ENCODE measurements at places on chromosomes 7 and 10.

DNA sequence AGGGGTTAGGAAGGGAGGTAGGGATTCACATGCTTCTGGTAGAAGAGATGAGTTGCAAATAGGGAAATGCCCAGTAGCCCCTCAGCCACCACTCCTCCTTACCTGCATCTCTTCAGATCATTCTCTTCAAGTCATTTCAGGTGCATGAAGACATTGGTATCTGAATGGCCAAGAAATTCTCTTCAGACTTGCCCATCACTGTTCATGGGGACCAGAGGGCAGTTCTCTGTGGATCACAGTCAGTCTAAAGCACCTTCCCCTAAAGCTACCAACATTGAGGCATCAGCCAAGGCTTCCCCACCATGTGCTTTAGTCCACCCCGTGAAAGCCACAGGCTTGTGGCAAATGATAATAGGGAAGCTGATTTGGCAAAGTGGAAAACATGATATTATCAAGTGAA lies 319.4 kb upstream of the ZNF32 start:
- no peak for DNase-seq

GRCh38 chr10:71090801-71091200 lies 121.6 kb upstream of the UNC5B start:
- DNase-seq, result no peak

- no peak for DNase-seq
Observed at GRCh38 chr10:92014620-92015019, 91.0 kb downstream of the BTAF1 start.

DNA sequence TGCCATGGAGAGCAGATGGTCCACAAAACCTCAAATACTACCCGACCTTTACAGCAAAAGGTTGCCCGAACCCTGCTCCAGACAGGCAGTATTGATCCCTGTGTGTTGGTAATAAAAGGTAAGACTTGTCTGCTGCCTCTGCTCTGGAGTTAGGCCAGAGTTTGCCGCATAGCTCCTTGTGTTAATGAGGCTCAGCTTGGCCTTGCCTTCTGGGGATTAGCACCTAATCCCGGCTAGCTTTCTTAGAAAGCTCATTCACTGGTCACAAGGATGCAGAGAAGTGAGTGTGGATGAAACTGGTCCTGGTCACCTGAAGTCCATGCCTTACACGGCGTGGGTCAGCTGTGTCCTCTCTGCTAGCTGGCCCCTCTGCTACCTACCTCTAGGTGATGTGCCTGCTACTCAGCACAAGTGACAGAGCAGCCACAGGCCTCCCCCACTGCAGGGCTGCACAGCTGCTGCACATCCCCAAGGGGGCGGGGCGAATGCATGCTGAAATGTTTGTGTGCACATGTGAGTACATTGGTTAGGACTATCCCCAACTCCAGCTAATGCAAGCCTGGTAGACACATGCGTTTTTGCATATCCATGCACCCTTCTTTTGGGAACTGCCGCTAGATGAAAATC lies 31.7 kb upstream of the SYPL1 start:
- no peak for DNase-seq

GRCh38 chr7:28082071-28082470 lies 98.5 kb downstream of the JAZF1 start:
- DNase-seq, result no peak

DNA sequence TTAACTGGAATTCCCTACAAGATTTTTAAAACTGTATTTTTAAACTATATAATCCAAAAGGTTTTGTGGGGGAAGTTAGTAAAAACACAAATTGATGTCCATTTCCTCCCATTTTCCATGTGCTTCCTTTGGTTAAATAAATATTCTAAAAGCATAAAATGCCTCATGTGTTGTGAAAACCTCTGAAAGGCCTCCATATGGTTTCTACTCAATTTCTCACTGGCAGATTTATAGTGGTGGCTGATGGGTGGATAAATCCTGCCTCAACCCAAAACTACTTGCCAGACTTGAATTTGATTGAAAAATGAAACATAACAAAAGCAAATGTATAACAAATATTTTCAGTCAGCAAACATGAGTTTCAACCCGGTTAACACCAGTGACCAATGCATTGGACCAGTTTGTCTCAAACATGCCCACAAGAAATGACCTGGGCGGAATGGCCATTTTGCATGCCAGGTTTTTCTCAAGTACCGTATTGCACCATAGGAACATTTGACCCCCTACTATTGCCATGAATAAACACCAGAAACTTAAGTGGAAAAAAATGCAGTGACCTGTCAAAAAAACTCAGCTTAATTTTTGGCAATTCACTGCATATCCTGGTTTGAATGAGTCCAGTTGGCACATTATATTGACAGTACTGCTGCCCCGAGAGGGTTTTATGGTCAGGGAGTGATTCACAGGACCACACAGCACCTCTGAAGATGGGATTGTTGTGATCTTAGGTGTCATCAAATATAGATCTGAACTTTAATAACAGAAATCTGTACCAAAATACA lies 454.6 kb upstream of the ANKRD30A start:
- DNase-seq, result no peak

GRCh38 chr10:60427148-60427547 lies 37.5 kb upstream of the ANK3 start:
- no peak for DNase-seq

DNA sequence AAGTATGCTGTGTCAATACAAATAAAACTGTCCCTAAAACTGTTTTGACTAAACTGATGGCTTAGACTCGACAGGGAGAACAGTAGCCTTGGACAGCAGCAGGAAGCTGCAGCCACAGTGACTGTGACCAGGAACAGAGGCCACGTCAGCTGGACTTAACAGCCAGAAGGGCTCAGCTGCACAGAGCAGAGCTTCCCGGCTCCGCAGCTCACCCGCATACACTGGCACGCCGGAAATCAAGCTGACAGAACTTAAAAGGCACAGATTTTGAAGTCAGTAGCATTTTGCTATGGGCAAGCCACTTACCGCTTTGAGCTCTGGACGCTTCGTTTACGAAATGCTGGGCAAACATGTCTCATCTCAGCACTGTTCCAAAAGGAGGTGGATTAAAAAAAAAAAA lies 769.7 kb upstream of the AUTS2 start:
- DNase-seq, result no peak

GRCh38 chr7:128303133-128303532 lies 40.6 kb downstream of the RBM28 start:
- no peak for DNase-seq

DNA sequence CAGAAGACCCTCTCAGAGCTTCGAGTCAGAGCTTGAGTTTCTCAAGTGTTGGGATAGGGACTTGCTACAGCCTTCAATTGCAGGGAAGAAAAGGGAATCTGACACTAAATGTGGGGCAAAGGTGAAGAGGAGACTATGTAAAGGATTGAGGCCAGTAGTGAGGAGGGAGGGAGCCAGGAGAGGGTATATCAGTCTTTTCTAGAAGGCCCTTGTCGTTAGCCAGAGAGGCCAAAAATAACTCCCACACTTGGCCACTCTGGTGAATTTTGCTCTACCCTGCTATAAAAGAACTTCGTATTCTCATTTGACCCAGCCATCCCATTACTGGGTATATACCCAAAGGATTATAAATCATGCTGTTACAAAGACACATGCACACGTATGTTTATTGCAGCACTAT lies 162.0 kb downstream of the MDFIC start:
- no peak for DNase-seq

DNA sequence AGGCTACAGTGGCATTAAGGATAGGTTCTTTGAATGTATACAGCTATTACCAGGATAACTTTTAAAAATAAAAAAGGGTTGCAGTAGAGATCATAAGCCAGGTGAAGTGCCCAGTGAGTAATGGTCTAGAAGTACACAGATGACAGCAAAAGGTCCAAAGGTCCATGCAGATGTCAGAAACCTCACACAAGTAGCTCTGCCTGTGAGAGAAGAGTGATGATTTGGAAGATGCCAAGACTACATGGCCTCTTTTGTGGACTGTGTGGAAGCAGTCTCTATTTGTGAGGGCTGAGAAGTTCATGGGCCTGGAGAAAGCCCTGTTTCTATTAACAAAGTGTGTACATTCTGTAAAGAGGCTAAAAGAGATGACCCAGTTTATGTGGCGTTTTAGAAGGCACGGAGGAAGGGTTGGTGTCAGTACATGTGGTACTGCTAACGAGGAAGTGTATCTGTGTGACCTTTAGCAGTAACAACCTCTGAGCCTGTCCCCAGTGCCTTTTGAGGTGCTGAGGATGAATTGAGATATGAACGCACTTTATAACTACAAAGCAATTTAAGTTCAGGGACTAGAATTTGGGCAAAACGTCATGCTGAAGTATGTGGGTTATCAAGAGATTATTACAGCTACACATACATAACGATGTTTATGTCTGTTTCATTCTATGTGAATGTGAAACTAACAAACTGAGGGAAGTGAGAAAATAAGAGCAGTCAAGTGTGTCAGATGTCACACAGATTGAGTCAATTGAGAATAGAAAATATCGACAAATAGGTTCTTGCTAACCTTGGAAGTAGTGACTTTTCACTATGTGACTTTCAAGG lies 7.6 kb downstream of the CYCS start:
- DNase-seq, result peak; percentile 60

- no peak for DNase-seq
Observed at GRCh38 chr10:48206482-48207250, 67.8 kb downstream of the FRMPD2 start.

DNA sequence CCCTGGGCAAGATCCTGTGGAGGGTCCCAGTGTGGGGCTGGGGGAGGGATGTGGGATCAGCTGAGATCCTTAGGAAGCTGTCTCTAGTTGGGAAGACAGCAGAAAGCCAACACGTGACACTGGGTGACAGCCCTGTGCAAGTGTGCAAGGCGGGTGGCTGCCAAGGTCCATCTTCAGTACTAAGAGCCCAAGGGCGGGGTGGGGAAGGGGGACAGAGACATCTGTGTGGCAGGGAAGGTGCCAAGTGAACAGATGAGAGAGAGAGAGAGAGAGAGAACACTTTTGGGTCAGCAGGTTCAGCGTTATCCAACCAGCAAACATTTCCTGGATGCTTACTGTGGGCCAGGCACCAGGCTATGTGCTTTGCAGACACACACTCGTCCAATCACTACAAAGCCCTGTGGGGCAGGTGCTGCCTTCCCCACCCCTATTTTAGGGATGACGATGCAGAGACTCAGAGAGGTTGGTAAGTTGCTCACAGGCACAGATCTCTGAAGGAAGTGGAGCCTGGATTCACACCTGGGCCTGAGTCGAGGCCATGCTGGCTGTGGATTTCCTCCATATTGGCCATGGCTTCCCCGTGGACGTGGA lies 135.7 kb downstream of the GRK5 start:
- no peak for DNase-seq

DNA sequence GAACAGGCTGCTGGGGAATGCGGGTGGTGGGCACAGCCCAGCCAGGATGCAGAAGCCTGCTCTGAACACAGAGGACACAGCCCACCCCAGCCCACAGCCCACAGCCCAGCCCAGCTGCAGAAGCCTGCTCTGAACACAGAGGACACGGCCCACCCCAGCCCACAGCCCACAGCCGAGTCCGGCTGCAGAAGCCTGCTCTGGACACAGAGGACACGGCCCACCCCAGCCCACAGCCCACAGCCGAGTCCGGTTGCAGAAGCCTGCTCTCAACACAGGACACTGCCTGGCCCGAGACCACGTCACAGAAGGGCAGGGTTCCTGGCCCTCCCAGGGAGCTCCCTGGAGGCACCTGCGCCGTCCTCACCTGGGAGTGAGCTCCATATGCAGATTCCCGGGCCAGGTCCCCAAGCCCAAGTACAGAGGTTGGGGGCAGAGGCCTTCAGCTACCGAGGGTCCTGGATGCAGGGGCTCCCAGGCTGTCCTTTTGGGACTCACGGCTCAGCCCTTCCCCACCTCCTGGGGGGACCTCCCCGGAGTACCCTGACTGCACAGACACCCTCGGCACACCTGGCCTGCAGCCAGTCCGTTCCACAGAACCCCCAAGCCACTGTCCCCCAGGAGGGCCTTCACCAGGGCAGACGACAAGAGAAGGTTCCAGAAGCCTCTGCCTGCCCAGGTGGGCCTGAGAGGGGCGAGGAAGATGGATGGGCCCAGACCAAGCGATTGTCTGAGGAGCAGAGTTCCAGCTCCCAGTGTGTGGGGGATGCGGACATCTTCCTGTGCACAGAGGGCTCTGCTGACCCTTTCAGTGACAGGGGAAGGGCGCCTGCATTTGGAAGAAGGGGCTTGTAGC lies 23.7 kb upstream of the FOXL3 start:
- no peak for DNase-seq

DNA sequence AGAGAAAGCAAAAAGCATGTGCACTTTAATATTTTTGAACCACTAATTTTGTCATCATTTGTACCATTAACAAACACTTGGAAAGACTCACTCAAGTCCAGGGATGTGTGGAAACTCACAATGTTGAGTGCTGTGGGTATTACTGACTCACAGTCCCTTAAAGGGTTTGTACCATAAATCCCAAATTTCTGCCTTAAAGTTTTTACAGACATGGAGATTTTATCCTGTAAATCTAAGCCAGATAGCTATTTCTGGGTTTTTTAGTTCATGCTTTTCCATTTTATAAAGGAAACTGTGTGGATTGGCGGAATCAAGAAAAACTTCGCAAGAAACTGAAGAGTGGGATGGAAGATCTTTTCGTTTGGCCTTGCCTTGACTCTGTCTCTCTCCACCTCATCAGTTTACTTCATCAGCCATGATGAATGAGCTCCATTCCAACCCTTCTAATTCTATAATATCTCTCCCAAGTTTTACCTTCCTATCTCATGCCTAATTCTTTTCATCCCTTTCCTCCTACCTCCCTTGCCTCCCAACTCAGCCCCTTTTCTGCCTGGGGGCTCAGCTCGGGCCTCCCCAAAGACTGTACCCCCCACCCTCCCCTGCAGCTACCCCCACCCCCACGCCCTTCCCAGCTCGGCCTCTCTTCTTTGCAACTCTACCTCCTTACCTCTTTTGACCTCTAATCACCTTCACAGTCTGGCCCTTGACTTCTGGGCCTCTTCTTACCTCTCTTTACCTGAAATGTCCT lies 218.5 kb upstream of the MKLN1 start:
- DNase-seq, result no peak

- no peak for DNase-seq
Observed at GRCh38 chr10:86217371-86218080, 149.1 kb downstream of the GRID1 start.

DNA sequence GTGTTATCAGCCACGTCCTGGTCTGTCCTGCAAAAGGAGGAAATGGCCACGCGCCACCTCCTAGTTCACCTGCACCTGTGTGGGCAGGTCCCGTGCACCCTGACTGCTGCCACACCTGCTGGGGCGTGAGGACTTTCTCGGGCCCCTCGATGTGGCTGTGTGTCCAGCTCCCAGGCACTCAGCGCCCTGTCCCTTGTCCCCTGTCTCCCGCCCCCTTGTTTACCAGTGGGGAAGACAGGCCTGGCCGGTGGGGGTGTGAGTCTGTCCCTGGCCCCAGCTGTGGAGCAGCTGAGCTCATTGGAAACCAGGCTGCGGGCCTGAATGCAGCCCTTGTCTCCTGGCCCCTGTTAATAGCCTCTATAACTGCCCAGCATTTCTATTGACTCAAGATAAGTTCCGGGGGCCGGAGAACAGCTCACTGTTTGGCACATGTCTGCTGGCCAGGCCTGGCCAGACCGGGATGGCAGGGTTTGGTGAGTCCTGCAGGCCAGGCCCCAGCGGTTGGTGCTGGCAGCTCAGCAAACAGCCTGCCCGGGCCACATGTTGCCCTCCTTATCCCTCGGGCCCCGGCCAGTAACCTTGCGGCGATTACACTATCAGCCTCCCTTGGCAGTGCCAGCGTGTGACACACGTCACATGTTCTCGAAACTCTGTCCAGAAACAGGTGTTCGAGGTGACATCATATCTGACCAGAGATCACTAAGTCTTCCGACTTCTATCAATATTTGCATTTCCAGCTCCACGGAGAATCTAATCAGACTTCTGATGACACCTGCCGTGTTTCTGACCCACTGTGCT lies 52.1 kb downstream of the FOXL3 start:
- DNase-seq, result no peak

All from immature natural killer cell (primary cell).